Fibroblast of gingiva (primary cell): ENCODE measurements at places on chromosomes 3 and 15.

GRCh38 chr3:138199851-138200250 is 12.8 kb downstream of the ARMC8 start:
- no peak for DNase-seq

GRCh38 chr3:150165396-150166094 is 194.8 kb upstream of the PFN2 start:
- DNase-seq: no peak

DNA sequence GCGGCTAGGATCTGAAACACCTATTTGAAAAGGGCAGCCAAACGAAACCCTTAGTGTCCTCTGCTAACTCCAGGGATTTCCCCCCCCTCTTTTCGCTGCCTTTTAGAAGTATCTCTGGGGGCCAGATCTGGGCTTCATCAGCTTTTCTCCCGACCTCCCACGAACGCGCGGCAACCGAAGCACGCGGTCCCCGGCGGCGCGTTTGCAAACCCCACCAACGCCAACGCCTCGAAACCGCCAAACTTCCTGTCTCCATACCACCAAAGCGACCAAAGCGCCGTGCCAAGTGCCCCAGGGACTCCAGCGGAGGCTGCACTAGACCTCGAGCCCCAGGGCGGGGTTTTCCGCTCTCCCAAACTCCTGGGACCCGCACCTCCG is 155.8 kb upstream of the FRMD4B start:
- DNase-seq: no peak

DNA sequence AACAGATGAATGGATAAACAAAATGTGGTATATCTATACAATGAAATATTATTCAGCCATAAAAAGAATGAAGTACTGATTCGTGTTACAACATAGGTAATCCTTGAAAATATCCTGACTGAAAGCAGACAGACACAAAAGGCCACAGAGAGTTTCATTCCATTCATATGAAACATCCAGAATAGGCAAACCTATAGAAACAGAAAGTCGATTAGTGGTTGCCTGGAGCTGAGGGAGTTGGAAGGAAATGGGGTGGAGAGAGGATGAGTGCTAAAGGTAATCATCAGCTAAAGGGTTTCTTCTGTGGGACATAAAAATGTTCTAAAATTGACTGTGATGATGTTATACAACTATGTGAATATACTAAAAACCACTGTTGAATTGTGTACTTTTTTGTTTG is 22.9 kb downstream of the FOXP1 start:
- DNase-seq: no peak

- no peak for DNase-seq
Observed at GRCh38 chr15:42060797-42061196, 33.6 kb downstream of the PLA2G4D start.
